Right ventricle myocardium superior (tissue), 1 donor: ENCODE measurements at places on chromosomes 7 and 10.

DNA sequence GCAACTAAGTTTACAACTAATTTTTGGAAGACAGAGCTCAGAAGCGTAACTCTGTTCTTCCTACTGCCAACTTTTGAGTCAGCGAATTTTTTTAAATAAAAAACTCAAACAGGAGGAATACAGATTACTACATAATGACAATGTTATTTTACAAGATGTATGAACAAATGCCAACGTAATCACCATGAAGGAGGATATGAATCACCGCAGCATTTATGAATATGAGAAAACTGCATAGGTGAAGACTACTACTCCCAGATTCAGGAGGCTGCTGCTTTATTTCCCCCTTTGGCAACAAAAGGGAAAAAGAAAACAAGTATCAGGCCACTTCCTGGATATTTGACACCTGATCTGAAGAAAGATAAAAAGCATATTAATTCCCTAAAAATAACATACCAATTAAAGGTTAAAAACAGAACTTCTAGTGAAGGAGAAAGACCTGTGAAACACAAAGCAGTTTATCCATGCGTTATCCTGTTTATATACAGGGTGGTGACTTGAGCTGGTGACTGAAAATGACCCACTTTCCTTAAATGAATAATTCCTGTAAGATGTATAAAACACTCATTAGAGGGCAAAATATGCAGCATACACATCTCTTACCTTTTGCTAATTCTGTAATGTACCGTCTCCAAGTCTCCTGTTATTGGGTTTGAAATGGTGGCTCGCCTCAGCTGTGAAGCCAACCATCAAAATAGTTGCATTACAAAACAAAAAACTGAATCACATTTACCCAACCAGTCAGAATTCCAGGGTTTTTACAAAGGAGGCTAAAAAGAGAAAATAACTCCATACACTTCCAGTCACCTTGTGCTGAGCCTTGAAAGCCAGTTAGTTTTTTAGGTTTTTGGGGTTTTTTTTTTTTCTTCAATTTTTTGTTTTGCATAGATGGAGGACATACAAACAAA is 52.0 kb downstream of the P4HA1 start:
- DNase-seq, result no peak

GRCh38 chr10:6819301-6819700 is 239.2 kb upstream of the PRKCQ start:
- DNase-seq, result no peak

DNA sequence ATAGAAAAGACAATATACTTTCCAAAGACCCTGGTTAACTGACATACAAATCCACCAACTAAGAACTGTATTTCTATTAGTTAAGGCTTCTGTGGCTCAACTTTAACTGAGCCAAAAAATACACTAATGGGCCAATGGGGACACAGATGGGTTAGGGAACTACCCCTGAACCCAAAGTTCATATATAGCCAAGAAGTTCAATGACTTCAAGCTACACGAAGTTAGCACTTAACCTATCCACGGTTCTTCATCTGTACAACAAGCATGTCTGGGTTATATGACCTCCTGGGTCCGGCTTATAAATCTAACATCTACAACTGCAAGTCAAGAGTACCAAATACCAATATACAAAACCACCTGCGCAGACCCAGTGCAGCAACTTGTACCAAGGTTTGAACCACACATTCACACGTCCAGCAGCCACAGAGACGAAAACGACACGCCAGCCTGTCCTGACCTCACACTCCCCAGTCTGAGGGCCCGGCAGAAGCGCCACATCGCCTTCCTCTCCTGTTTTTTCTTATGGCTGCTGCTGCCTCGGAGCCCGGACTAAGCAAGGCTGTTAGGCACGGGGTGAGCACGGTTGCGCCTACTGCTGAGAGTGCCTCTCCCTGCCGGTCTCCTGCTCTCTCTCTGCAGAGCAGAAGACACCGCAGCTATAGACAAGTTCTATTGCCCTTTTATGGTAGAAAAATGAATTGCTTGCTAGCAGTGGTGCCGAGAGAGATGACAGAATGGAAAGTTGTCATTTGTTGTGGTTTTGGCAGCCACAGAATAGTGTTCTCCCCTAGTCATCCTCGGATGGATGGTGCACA is 86.3 kb downstream of the RNF216 start:
- DNase-seq, result peak; percentile 61

- no peak for DNase-seq
These were observed 54.3 kb downstream of the SMKR1 start for GRCh38 chr7:129556607-129557133.

GRCh38 chr10:86265236-86265894 is 101.2 kb downstream of the GRID1 start:
- no peak for DNase-seq

DNA sequence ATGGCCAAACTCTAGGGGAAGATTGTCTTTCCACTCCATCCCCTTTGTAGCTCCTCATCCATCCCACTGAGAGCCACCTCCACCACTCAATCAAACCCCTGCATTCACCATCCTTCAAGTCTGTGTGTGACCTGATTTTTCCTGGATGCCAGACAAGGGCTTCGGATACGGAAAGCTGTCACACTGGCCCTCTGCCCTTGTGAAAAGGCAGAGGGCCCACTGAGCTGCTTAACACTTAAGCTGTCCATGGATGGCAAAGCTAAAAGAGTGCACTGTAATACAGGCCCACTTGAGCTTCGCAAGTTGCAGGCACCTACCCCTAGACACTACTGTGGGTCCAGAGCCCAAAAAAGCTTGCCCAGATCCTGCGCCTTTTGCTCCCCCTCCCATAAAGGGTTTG is 237.2 kb downstream of the MAGI2 start:
- no peak for DNase-seq

DNA sequence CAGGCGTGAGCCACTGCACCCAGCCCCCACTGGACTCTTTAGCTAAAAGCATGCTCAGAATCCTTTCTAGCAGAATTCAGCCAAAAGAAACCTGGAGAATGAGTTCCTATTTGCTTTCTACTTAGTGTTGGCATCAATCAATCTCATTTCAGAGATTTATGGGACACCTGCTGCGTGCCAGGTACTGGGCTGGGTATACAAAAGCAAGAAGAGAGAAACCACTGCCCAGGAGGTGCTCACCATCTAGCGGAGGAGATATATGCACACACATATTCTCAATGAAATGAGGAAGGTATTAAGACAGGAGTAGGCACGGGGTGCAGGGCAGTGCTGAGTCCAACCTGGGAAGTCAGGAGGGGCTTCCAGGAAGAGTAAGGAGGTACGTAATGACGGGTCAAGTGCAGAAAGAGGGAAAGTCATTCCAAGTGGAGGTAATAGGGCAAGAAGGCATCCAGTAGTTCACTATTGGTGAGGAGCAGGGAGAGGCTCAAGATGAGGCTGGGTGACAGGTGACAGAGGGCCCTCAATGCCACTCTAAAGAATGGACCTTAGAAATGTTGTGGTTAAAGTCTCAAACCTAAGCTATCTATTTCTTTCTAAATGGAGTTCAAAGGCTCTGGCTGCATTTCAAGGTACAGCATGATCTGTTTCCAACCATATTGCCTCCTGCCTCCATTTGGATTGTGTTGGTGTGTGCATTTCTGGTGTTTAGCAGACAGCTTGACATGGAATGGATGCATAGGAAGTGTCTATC is 22.1 kb downstream of the ABLIM1 start:
- no peak for DNase-seq

DNA sequence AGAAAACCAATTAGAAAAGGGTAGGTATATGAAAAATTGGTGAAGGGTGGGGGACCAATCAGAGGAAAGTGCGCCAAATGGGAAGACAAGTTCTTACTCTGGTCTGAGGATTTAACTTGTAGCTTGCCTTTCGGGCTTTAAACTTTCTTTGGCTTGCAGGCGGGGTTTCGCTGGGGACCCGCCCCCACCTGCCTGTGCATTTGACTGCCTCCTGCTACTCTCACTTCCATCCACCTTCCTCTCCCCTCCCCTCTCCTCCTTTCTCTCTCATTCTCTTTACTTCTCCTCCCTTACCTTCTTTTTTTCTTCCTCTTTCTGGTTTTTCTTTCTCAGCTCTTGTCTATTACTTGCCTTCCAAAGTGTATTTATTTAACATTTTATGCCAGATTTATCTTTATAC is 278.8 kb downstream of the DNAJB9 start:
- no peak for DNase-seq

DNA sequence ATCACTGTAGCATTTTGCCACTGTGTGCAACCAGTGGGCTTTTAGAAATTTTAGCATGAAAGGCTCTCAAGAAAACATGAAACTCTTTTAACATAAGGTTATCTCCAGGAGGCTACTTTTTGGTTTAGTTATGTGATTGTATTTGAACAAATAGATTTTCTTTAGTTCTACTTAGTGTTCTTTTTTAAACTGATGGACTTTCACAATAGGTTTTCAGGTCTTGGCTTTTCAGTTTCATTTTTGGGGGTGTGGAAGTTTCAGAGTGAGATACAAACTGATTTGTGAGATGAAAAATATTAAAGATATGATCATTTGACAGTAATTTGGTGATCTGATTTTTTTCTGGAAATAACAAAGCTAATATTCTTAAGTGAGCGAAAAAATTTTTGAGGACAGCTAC is 344.1 kb downstream of the PHF14 start:
- no peak for DNase-seq

- DNase-seq, result no peak
These were observed 766.7 kb upstream of the GHITM start for GRCh38 chr10:83372646-83373045.
